ENCODE measurements at places on chromosomes 1 and 21. TPM values are rescaled to one million over a fixed set of nuclear protein-coding genes. Genes with fewer than 3 reads are reported as not detected.

The LRRC8B gene
- 42.9 TPM for total RNA-seq

The PTGS2 gene
- 78.2 TPM for total RNA-seq

GRCh38 chr1:8598783-8599182 lies 218.7 kb downstream of the RERE start:
- no peak for DNase-seq

- DNase-seq: no peak
Observed at GRCh38 chr1:1881727-1882126, 9.2 kb downstream of the GNB1 start.

DNA sequence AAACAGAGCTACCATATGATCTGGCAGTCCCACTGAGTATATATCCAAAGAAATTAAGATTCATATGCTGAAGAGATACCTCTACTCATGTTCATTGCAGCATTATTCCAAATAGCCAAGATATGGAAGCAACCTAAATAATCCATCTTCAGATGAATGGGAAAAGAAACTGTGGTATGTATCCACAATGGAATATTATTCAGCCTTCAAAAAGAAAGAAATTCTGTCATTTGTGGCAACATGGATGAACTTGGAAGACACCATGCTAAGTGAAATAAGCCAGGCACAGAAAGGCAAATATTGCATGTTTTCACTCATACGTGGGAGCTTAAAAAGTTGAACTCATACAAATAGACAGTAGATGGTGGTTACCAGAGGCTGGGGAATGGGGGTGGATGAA lies 47.8 kb downstream of the UBE4B start:
- no peak for DNase-seq

DNA sequence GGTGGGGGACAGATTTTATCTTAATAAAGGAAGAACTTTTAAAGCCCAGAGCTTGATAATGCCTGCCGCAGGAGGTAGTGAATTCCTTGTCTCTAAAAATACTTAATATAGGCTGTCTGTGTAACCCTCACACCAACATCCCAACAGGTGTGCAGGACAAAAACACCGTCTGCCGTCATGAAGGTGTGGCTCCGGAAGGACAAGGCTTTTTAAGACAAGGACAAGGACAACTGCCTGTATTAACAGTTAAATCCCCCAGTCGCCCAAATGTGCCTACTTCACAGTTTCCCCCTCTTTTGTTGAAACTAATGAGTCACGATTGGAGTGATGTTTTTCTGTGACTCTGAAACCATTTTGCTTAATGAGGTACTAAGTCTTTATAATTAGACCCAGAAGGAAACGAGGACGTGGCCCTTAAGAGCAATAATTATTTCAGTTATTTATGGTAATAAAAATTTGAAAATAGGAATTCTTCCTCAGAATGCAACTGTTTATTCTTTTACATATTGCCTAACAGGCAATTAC lies 27.3 kb upstream of the SPATA6 start:
- DNase-seq: no peak

DNA sequence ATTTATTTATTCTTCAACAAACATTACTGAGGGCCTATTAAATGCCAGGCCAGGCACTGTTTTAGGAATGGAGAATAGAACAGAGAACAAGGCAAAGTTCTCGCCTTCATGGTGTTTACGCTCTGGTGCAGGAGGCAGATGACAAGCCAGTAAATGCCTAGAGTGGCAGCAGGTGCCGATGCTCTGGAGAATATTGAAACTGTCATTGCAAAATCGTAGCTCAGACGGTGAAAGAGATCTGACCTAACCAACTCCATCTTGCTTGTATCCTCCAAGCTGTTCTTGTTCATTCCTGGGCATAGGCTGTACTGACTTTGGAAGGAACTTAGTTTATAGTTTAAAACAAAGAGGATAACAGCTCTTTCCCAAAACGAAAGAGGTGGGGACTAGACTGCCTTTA lies 13.5 kb upstream of the ENO1 start:
- no peak for DNase-seq

Data from Calu3 (cell line).